ENCODE measurements at places on chromosomes 13 and 19. TPM values are rescaled to one million over a fixed set of nuclear protein-coding genes. Genes with fewer than 3 reads are reported as not detected.

FXYD7 gene
- not detected for total RNA-seq

SERPINE3 gene
- under 0.01 TPM for total RNA-seq

ELSPBP1 gene
- not detected for total RNA-seq

CABP5 gene
- total RNA-seq = not detected

ZNF296 gene
- total RNA-seq = under 0.01 TPM

CELF5 gene
- total RNA-seq = not detected

DEDD2 gene
- 26.5 TPM for total RNA-seq

All from regular cardiac myocyte (primary cell).